ENCODE measurements at places on chromosomes 12 and 14.

DNA sequence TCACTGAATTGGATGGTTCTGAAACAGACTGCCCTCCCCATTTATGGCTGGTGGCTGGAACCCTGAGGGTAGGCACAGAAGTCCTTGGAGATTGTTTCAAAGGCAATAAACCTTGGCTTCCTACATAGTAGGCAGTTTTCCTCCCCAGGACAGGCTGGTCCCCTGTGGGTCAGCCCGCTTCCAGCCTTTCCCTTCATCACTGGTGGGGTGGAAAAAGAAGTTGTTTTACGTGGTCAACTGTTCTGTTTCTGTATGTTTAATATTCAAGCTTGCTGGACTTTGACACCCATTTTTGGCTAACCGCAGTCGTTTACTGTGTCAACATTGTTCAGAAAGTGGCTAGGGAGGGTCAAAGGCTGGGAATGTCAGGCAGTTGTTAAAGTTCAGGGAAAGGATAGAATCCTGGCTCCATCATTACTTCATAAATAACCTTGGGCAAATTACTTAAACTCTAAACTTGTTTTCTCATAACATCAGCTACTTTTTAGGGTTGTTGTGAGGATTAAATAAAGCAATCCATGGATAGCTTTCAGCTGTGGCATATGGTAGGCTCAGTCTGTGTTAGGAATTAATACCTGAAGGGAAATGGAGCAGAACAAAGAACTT lies 2.4 kb downstream of the KLHDC2 start:
- DNase-seq, result no peak

- DNase-seq, result no peak
These were observed 37.2 kb upstream of the YY1 start for GRCh38 chr14:100201701-100202100.

DNA sequence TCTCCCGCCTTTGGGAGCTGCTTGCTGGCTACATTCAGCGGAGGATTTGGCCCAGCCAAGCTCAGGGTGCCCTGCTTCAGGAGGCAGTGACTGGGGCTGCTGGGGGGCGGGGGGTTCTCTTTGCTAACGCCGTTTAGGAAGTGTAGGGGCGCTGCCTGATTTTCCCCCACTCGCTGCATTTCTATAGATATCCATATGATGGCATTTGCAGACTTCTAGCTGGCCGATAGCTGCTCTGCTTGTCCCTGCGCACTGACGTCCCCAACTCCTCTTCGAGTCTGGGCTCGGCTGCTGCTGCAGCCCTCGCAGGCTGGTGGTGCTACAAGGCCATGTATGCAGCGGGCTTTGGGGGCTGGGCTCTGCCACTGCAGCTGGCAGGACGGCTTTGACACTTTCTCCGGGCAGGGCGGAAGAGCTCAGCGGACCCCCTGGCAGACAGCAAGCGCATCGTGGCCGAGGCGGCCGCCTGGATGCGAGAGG lies 3.1 kb downstream of the LRFN5 start:
- DNase-seq, result no peak

GRCh38 chr12:124750787-124751471 lies 112.7 kb downstream of the SCARB1 start:
- DNase-seq, result no peak

GRCh38 chr12:116964054-116965050 lies 53.6 kb downstream of the FBXW8 start:
- no peak for DNase-seq

DNA sequence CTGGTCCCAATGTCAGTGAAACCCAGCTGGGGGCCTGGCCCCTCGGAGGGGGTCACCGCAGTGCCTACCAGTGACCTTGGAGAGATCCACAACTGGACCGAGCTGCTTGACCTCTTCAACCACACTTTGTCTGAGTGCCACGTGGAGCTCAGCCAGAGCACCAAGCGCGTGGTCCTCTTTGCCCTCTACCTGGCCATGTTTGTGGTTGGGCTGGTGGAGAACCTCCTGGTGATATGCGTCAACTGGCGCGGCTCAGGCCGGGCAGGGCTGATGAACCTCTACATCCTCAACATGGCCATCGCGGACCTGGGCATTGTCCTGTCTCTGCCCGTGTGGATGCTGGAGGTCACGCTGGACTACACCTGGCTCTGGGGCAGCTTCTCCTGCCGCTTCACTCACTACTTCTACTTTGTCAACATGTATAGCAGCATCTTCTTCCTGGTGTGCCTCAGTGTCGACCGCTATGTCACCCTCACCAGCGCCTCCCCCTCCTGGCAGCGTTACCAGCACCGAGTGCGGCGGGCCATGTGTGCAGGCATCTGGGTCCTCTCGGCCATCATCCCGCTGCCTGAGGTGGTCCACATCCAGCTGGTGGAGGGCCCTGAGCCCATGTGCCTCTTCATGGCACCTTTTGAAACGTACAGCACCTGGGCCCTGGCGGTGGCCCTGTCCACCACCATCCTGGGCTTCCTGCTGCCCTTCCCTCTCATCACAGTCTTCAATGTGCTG lies 11.0 kb downstream of the ZBTB39 start:
- no peak for DNase-seq

GRCh38 chr12:119222222-119222951 lies 43.7 kb downstream of the HSPB8 start:
- DNase-seq, result no peak

GRCh38 chr14:71358209-71358931 lies 451.1 kb downstream of the PCNX1 start:
- no peak for DNase-seq

All from stimulated activated CD4-positive, alpha-beta T cell treated with anti-CD3 and anti-CD28 coated beads, TNF-alpha, amount 100 ng/mL, for 4 hours (primary cell).